ENCODE measurements at places on chromosomes 5 and 9. TPM values are rescaled to one million over a fixed set of nuclear protein-coding genes. Genes with fewer than 3 reads are reported as not detected.

DNA sequence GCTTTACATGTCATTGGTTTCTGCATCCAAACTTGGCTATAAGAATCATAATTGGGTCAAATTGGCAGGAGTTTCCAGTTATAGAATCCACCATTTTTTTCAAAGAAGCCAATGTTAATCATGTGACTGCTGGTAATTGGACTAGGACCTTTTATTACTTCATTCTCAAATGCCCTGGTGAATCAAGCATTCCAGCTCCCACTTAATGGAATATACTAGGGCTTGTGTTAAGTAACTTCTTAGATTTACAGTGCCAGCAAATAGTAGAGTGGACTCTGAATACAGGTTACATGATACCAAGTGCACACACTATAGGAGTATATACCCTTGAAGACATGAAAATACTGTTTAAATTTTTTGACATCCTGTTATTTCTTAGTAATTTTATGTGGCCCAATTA lies 96.7 kb downstream of the NUDT12 start:
- no peak for DNase-seq

PDE4D gene
- total RNA-seq: 97.6 TPM

GPRIN1 gene
- 2.3 TPM for total RNA-seq

MATR3 gene
- total RNA-seq: 219 TPM

SLC6A19 gene
- not detected for total RNA-seq

DNA sequence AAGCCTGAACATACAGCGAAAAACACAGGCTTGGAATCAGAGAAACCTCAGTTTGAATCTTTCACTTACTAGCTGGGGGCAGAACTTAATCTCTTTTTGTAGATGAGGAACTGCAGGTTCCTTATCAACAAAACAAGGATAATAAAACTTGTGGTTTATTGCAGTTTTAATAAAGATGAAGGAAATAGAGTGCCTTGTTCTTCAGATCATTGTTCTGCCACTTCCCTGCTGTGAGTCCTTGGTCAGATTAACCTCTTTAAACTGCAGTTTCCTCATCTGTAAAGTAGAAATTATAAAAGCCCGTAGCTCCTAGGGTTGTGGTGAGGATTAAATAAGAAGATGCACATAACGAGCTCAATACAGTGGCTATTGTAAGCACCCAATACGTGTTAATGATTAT lies 57.4 kb downstream of the FEM1C start:
- no peak for DNase-seq

CD274 gene
- total RNA-seq: 8.4 TPM

GRCh38 chr5:142618130-142618523 lies 67.8 kb downstream of the FGF1 start:
- DNase-seq: no peak

TEK gene
- total RNA-seq: not detected

GRCh38 chr9:92808726-92809451 lies 44.3 kb upstream of the BICD2 start:
- DNase-seq: peak; percentile 37

QRFP gene
- not detected for total RNA-seq

HTR1A gene
- not detected for total RNA-seq

GRCh38 chr9:107935931-107936330 lies 446.4 kb upstream of the KLF4 start:
- no peak for DNase-seq

SLC4A9 gene
- not detected for total RNA-seq

GRCh38 chr9:134536101-134536900 lies 105.3 kb upstream of the COL5A1 start:
- no peak for DNase-seq
